GM23248 (cell line): ENCODE measurements at places on chromosomes 3 and 15.
A peak's percentile ranks its signal among the peaks of the same experiment; 100 is the strongest.

DNA sequence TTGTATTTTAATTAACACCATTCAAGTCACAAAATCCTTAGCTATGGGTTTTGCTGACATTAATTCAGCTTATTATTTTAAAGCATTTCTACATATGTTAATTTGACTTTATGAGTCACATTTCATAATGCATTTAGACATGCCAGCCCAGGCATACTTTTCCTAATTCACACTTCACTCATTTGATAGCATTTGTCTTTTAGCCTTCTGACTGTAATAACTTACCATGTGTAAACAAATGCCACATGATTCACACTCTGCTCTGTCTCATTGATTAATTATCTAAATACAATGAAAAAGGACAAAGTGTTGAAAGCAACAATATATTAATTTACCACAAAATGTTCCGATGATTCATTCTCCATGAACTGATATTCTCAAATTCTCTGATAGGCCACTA lies 927.8 kb upstream of the EPHA6 start:
- no peak for DNase-seq

DNA sequence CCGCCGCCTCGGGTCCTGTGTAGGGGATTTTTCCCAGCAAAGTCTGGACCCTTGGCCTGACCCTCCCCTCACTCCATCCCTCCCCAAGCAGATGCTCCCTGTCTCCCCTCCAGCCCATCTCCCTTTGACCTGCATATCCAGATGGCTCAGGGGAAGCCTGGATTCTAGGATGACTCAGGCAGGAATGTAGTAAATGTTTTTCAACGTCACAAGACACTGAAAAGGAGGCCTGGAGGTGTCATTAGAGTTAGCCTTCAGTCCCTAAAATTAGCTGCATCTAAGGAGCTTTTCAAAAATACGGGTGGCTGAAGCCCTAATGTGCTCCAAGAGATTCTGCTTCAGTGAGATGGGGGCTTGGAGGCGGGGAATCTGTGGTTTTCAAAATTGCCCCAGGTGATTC lies 7.2 kb downstream of the ACAN start:
- DNase-seq, result peak; percentile 48

DNA sequence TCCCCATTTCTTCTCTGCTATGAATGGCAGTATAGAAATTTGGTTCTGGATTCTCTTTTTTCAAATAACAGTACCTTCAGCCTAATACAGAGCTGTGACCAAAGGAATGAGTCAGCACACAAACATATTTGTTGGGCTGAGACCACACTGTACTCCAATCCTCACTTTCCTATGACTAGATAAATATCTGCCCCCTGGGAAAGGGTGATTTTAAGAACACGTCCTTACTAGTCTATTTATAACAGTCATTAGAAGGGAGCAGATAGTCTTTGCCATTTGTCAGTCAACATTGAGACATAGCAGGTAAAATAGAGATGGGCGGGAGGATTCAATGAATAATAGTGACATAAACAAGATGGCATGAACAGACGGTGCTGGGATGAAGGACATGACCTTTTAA lies 461.3 kb downstream of the MCTP2 start:
- DNase-seq, result no peak

- no peak for DNase-seq
These were observed 32.2 kb downstream of the TFRC start for GRCh38 chr3:196049653-196050052.

- DNase-seq, result no peak
These were observed 22.1 kb downstream of the SIAH2 start for GRCh38 chr3:150740733-150741496.

- DNase-seq, result peak; percentile 7
These were observed 1.3 kb downstream of the SLC27A2 start for GRCh38 chr15:50183112-50183794.

DNA sequence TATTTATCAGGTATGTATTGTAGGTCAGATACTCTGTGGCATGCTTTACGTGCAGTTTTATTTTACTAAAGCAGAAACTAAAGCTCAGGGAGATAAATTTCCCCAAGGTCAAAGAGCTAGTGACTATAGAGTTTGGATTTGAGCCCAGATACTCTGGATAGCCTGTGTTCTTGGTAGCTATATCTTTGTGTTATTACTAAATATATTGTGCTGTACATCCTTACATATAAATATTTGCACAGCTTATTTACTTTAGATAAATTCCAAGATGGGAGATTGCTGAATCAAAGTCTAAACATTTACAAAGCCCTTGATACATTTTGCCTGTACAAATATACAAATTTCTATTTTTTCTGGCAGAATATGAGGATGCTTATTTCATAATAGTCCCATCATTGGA lies 660.9 kb upstream of the NAALADL2 start:
- peak; percentile 2 for DNase-seq

DNA sequence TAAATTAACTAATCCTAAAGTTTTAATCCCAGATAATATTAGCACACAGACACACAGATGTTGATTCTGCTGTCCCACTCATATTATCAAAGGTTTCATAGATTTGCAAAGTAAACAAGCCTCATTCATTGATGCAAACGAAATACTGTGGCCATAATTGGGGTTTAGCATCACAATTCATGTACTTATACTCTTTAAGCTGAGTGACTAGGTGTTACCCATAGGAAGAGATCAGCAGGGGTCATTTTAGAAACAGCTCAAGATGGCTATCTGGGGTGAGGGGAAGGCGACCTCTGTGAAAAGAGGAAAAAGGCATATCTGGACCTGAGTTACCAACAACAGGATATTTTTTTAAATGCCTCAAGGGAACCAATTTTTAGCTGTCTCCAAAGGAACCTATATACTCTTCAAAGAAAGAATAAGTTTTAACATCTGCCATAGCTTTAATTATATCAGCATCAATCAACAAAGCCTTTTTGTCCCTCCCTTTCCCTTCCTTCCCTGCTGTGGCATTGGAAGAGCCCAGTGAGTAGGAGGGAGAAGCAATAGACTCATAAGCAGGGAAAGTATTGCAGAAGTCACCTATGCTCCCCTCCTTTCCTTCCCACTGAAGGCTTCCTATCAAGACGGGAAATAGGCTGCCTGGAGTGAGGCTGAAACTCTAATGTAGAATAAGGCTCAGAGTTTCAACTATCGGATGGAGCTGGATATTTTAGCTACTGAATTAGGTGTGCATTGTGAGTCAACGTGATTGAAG lies 553.4 kb downstream of the ZIC1 start:
- no peak for DNase-seq

DNA sequence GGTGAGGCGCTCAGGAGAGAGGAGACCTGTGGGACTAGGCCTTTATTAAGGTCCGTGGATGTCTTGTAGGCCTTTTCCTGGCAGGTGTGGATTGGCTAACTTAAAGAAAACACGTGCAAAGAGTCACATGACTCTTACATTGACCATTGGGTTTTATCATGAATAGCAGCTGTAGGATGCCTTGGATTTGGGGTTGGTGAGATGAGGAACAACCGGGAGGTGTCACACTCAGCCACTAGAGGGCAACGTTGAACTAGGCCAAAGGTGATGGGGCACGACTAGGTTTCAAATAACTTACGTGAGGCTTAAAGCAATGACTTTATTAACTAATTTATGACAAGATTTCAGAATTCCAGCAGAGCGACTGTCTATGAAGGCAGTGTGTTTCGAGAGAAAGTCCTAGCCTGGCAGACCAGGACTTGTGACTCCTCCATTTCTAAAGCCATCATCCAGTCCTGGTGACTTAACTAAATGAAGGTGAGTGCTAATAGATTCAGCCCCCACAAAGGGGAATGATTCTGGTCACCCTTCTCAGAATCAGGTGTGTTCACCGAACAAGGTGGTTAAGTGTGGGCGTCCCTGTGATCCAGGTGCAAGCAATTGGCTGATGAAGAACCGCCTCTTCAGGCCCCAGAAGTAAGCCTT lies 345.6 kb downstream of the MCTP2 start:
- peak; percentile 39 for DNase-seq

GRCh38 chr3:50627407-50628051 lies 10.6 kb downstream of the MAPKAPK3 start:
- peak; percentile 92 for DNase-seq

- DNase-seq, result peak; percentile 31
These were observed 106.3 kb upstream of the RNU6-1 start for GRCh38 chr15:67945951-67946700.
